ENCODE measurements at places on chromosomes 11 and 22.

DNA sequence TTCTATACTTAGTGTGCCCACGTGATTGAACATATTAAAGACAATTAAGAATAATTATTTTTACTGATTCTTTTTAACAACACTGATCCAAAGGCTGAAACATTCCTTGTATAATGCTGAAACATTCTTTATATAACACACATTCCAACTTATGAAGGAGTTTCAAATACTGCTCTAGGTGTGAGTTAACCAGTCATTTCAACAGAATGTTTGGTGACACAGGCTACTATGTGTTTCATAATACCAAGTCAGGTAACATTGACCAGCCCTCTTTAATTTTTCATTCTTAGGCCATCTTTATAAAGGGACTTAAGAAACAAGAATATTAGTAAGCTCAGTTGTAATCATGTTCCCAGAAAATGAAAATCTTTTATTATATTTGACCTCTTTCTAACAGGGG, 136.6 kb downstream of the ELP4 start:
- no peak for DNase-seq
- H3K27ac ChIP-seq: no peak overlapping the region
- H3K4me3 ChIP-seq: no peak overlapping the region
- H3K27me3 ChIP-seq: no peaks in the 10 kb centered on the region

DNA sequence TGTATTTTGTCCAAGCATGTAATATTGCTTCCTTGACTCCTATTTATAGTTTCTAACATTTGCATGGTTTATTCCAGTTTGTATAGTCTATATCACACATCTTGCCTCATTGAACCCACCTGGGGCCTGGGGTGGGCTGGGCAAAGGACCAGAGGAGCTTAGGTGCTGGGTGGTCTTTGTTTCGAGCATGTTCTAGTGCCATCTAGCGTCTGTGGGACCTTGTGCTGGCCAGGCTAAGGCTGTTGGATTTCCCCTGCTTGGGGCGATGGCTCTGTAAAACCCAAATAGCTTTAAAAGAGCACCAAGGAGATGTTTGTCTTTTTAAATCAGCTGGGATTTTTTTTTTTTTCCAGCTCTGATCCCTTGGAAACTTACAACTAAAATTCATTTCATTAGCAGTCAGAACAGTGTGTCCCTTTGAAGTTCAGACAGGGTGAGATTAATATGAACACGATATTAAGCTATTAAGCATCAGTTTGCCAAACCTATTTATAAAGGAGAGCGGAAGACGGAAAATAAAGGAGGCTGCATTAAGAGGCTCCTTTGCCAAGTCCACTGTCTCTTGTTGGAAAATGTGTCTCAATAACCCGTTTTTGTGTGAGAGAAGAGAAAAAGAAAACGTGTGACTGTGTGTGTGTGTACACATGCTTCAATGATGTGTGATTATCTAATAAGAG, 157.4 kb downstream of the COMMD9 start:
- H3K36me3 ChIP-seq: no peaks in the 10 kb centered on the region
- no peaks in the 10 kb centered on the region for H3K27me3 ChIP-seq
- no peak for DNase-seq
- H3K4me3 ChIP-seq: no peak overlapping the region

DNA sequence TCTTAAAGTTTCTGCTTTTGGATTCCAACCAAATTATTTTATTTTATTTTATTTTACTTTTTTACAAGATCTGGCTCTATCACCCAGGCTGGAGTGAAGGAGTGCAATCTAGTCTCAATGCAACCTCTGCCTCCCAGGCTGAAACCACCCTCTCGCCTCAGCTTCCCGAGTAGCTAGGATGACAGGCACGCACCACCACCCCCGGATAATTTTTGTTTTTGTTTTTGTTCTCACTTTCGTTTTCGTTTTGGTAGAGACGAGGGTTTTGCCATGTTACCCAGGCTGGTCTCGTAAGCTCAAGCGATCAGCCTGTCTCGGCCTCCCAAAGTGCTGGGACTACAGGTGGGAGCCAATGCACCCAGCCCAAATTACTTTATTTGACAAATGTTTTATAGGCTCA, 219.8 kb downstream of the ETS1 start:
- no peak for DNase-seq
- no peaks in the 10 kb centered on the region for H3K4me1 ChIP-seq
- H3K27me3 ChIP-seq: no peaks in the 10 kb centered on the region
- no peak overlapping the region for H3K4me3 ChIP-seq
- H3K36me3 ChIP-seq: no peaks in the 10 kb centered on the region

GRCh38 chr11:32939866-32940265, 47.3 kb downstream of the QSER1 start:
- no peak overlapping the region for H3K4me3 ChIP-seq
- H3K4me1 ChIP-seq: peaks cover 4% of the 10 kb centered on the region
- DNase-seq: no peak

- no peaks in the 10 kb centered on the region for H3K27me3 ChIP-seq
- no peak overlapping the region for H3K27ac ChIP-seq
- DNase-seq: no peak
Measured at GRCh38 chr11:26805001-26805400, 83.1 kb upstream of the SLC5A12 start.

DNA sequence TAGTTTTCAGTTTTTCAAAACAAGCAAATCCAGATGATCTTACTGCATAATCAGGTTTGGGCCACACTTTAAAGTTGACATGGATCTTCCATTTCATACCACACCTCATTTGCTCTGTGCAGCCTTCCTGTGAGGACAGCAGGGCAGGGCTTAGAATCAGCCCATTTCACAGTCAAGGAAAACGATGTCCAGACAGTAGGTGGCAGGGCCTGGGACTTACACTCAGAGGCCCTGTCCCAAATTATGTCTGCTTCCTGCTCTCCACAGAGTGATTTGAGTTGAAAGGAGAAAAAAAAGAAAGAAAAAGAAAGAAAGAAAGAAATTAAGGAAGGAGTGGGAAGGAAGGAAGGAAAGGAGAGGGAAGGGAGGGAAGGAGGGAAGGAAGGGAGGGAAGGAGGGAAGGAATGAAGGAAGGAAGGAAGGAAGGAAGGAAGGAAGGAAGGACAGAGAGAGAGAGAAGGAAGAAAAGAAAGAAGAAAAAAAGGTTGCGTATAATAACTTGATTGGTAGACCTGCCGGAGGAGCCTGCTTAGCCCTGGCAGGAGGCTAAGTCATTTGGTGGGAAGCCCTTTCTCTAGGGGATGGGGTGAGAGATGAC, 23.6 kb downstream of the TSKU start:
- no peak overlapping the region for H3K4me3 ChIP-seq
- H3K36me3 ChIP-seq: no peaks in the 10 kb centered on the region
- peak overlapping the region; percentile 55 for H3K27ac ChIP-seq
- no peak for DNase-seq

- H3K4me3 ChIP-seq: peak overlapping the region; percentile 85
- H3K27me3 ChIP-seq: no peaks in the 10 kb centered on the region
- no peak for DNase-seq
Measured at GRCh38 chr11:8910649-8911026, 351 bp upstream of the AKIP1 start.

- H3K36me3 ChIP-seq: peaks cover 34% of the 10 kb centered on the region
- no peak overlapping the region for H3K27ac ChIP-seq
- H3K27me3 ChIP-seq: no peaks in the 10 kb centered on the region
- no peaks in the 10 kb centered on the region for H3K4me1 ChIP-seq
Measured at GRCh38 chr11:9177438-9178091, 86.2 kb upstream of the SCUBE2 start.

GRCh38 chr22:38866399-38867123, 5.5 kb downstream of the CBX6 start:
- H3K27me3 ChIP-seq: no peaks in the 10 kb centered on the region
- H3K4me3 ChIP-seq: no peak overlapping the region
- H3K36me3 ChIP-seq: peaks cover 16% of the 10 kb centered on the region
- DNase-seq: peak; percentile 62
- no peak overlapping the region for H3K27ac ChIP-seq
- H3K4me1 ChIP-seq: peaks cover 62% of the 10 kb centered on the region

DNA sequence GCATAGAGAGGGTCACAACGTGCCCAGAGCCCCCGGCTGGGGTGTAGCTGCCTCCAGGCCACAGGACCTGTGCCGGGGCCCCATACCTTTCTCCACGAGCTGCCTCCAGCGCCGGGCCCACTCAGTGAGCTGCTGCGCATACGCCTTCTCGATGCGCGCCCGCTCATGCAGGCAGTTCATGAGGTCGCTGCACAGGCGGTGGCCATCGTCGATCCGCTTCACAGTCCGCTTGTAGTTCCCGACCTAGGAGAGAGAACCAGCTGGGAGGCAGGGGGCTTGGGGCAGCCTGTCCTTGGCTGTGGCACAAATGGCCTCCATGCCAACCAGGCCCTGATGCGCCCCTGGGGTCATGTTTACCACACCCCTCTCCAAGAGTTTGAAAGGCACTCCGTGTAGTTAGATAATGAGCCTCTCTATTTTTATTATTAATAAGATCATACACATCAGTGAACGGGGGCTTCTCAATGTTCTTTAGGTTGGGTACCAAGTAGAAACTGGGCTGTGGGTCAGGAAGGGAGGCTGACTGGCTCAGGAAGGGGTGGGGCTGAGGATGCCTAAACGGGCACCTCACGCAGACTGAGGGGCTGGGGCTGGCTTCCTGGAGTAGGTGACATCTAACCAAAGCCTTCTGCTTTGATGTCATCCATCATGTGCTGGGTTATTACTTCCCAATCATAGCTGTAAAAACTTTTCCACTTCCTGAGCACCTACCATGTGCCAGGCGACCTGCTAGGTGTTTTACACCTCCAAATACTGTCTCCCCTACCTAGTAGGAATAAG, 36.5 kb upstream of the ARFGAP3 start:
- H3K27me3 ChIP-seq: no peaks in the 10 kb centered on the region
- H3K27ac ChIP-seq: no peak overlapping the region
- H3K36me3 ChIP-seq: peaks cover 23% of the 10 kb centered on the region
- no peak for DNase-seq

DNA sequence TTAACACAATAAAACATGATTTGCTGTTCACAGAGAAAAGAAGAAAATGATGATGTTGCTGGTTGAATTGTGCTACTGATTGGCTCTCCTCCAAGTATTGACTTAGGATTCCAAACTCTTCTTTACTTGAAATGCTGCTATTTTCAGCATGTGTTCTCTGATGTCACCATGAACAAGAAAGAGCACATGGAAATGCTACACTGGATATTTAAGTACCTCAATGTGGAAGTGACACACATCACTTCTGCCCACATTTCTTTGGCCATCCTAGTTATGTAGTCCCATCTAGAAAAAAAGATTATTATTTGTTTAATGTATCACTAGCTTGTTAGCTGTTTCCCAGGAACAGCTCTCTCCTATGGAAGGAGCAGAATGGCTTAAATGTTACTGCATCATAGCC, 27.2 kb downstream of the OR52B2 start:
- no peaks in the 10 kb centered on the region for H3K36me3 ChIP-seq
- no peak for DNase-seq
- H3K4me1 ChIP-seq: no peaks in the 10 kb centered on the region
- no peaks in the 10 kb centered on the region for H3K27me3 ChIP-seq
- H3K4me3 ChIP-seq: no peak overlapping the region
- no peak overlapping the region for H3K27ac ChIP-seq

DNA sequence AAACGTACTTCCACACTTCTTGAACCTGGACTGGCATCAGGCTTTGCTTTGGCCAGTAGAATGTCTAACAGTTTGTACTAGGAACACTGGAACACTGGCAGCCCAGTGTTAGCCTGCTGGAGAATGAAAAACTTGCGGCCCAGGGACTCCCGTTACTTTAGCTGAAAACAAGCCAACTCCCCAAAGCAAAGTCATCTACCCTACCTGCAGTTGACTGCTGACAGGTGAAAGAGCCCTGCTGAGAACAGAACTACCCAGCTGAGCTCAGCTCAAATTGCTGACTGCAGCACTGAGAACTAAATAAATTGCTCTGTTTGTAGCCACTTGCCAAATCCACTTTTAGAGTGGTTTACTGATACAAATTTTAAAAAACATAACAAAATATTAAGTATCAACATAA, 342.5 kb downstream of the LRRC4C start:
- no peak for DNase-seq
- H3K4me1 ChIP-seq: no peaks in the 10 kb centered on the region
- H3K4me3 ChIP-seq: no peak overlapping the region
- H3K27ac ChIP-seq: no peak overlapping the region
- no peaks in the 10 kb centered on the region for H3K36me3 ChIP-seq

DNA sequence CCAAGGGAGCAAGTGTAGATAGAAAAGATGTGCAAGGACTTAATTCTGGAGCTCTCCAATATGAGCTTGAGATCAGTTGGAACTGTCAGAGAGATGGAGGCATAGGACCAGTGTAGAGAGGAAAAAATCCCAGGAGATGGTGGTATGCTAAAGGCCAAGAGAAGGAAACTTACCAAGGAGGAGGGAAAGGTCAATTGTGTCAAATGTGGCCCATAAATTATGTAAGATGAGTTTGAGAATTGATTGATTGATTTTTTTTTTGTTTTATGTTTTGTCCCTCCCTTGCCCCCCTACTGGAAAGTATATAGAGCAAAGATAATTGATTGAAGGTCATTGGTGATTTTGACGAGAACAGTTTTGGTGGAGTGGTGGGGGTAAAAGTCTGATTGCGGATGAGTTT, 2.8 kb upstream of the USP2 start:
- H3K27me3 ChIP-seq: no peaks in the 10 kb centered on the region
- no peak overlapping the region for H3K4me3 ChIP-seq
- no peak overlapping the region for H3K27ac ChIP-seq
- DNase-seq: no peak
- peaks cover 18% of the 10 kb centered on the region for H3K4me1 ChIP-seq
- H3K36me3 ChIP-seq: no peaks in the 10 kb centered on the region

GRCh38 chr22:25127318-25127717, 72.3 kb upstream of the CRYBB3 start:
- no peak overlapping the region for H3K27ac ChIP-seq
- no peak overlapping the region for H3K4me3 ChIP-seq
- no peak for DNase-seq
- H3K36me3 ChIP-seq: no peaks in the 10 kb centered on the region
- H3K27me3 ChIP-seq: no peaks in the 10 kb centered on the region
- peaks cover 43% of the 10 kb centered on the region for H3K4me1 ChIP-seq

DNA sequence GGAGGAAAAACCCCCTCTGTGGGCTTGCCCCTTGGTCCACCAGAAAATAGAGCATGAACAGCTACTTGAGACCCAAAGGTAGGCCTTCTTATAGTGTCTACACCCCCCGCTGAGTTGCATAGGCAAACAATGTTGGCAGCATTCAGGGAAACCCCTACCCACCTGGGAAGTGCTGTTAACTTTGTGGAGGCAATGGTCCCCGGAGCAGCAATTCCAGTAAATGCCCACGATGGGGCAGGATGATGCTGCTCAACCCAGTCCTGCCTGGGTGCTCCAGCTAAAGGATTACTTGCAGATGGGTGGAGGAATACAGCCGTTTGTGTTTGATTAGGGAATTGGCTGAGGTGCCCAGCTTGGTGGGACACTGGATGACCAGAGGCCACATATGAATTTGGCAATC, 381.3 kb upstream of the ANO5 start:
- no peak overlapping the region for H3K27ac ChIP-seq
- H3K4me1 ChIP-seq: no peaks in the 10 kb centered on the region
- H3K36me3 ChIP-seq: no peaks in the 10 kb centered on the region
- H3K4me3 ChIP-seq: no peak overlapping the region

DNA sequence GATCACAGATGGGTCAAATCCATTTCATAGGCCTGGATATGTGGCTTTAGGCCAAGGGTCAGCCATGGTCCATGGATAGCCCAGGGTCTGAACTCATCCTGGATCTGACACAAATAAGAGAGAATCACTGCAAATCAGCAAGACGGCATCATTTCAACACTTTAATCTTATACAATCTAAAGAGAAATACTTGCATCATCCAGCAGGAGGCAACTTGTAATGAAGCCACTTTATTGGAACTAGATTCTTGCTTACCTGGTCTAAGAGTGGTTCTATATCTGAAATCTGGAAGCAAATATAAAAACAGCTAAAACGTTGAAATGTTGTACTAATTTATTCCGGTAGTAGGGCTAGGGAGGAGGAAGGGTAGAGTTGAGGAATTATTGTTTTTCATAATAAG, 870.1 kb downstream of the JRKL start:
- no peak overlapping the region for H3K4me3 ChIP-seq
- DNase-seq: no peak
- no peaks in the 10 kb centered on the region for H3K27me3 ChIP-seq
- H3K4me1 ChIP-seq: no peaks in the 10 kb centered on the region
